AG10803 (cell line): ENCODE measurements at places on chromosomes 6 and 20.

DNA sequence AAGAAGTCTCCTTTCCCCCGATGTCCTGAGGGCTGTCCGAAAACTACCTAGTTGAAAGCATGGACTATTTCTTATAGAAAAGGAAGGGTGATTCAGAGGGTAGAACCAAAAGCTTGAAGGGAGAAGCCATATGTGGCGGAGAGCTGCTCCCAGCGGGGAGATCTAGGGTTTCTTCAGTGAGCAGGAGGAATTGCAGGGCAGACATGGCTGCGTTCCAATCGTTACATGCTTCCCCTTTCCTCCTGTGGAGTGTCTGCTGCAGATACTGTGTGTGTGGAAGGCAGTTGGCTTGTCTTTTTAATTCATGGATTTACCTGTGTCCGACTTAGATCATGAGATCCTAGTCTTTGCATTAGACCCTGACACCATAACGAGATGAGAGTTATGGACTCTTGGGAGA, 799.5 kb downstream of the QKI start:
- no peak for DNase-seq

DNA sequence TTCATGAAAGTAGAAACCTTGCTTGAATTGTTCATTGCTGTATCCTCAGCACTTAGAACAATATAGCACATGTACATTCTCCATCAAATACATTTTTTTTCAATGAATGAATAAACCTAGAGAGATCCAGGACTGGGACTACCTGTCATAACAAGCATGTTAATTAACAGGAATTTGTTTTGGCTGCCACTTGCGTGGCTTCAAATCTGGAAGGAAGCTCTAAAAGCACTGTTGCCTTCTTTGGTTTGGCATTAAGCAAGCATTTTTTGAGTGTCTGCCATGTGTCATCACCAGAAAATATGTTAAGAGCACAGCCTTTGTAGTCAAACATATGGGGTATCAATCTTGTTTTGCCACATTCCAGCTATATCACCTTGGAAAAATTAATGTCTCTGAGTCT, 131.9 kb upstream of the BACH2 start:
- no peak for DNase-seq

GRCh38 chr20:63071541-63072181, 64.9 kb upstream of the BHLHE23 start:
- DNase-seq: peak; percentile 54

- DNase-seq: no peak
Measured at GRCh38 chr6:3584606-3585005, 127.8 kb upstream of the SLC22A23 start.

- DNase-seq: no peak
Measured at GRCh38 chr6:121349596-121349995, 15.3 kb upstream of the TBC1D32 start.

GRCh38 chr6:310671-311070, 18.4 kb downstream of the DUSP22 start:
- DNase-seq: no peak

- DNase-seq: peak; percentile 20
Measured at GRCh38 chr6:113651120-113651519, 206.0 kb upstream of the MARCKS start.

DNA sequence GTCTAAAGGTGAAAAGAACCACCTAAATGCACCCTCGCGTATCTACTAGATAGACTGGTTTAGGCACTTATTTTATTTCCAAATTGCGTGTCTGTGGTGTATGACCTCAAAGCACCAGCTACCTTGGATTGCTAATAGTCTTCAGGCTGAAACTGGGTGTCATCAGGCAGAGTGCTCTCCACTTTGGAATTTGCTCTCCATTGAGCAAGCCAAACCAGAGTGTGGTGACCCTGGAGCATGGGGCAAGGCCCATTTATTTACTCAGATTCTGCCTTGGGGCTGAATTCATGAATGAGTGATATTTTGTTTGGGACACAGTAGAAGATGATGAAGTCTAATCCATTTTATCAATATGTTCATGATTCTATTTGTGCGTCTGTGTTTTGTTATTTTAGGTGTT, 812.8 kb upstream of the SLC35B3 start:
- peak; percentile 16 for DNase-seq
